ENCODE measurements at places on chromosomes 16 and 17. TPM values are rescaled to one million over a fixed set of nuclear protein-coding genes. Genes with fewer than 3 reads are reported as not detected.

Gene TBC1D3B
- 3.0 TPM for total RNA-seq

Gene CCL5
- total RNA-seq, result 1.0 TPM

Gene CCL8
- not detected for total RNA-seq

Gene PRDM7
- total RNA-seq, result not detected

Gene FOXN1
- total RNA-seq, result not detected

Gene CD300LB
- 0.17 TPM for total RNA-seq

Gene KRTAP1-5
- total RNA-seq, result not detected

Gene KRTAP9-2
- total RNA-seq, result not detected

Gene ABCC6
- 1.1 TPM for total RNA-seq

Gene CTF1
- total RNA-seq, result not detected

Gene ELMO3
- 1.5 TPM for total RNA-seq

Gene NPIPA2
- total RNA-seq, result 1.1 TPM

Gene PFN1
- total RNA-seq, result 2,762 TPM

Gene DPEP3
- not detected for total RNA-seq
